ENCODE measurements at places on chromosomes 11 and 22.

GRCh38 chr22:39443398-39443797, 13.4 kb upstream of the MGAT3 start:
- no peak for DNase-seq

- DNase-seq = no peak
Measured at GRCh38 chr22:42644422-42645340, 4.3 kb upstream of the ATP5MGL start.

DNA sequence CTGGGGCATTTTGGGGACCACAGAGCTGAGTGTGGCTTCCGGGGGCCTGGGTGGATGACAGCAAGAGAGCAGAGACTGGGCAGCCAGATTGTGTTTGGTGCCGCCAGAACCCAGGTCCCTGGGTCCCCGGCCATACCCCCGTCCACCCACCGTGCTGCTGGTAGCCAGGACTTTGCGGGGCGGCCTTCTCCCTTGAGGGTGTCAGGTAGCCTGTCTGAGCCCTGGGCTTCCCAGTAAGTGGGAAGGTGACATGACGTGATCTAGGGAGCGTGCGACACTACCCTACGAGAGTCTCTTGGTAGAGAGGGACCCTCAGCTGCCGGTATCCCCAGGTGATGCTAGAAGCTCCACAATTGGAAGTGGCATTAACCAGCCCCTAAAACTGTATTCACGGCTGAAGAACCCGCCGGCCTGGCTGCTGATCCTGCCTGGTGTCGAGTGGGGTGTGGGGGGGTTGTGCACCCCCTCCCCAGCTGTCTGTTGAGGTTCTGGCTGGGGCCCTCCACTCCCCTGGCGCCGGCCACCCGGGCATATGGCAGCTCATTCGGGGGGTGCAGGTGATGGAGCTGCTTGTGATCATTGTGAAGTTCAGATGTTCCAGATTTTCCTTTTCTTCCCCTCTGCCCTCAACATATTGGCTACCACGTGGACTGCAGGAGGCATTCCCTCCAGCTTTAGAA, 66.9 kb downstream of the MPPED1 start:
- DNase-seq = no peak

DNA sequence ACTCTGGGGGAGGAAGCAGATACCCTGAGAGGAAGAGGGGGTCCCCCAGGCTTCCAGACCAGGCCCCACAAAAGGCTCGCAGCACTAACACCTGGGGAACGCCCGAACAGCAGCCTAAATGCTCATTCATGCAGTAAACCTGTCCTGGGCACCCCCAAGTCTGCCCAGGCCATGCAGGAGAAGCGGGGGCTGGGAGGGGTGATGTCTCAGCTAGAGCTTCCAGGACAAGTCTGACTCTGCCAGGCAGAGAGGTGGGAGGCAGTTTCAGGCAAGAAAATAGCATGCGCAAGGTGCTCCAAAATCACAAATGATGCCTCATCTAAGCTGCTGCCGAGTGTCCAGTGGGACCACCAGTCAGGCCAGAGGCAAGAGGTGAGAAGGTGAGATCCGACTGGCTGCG, 14.6 kb downstream of the CABP7 start:
- DNase-seq = no peak

DNA sequence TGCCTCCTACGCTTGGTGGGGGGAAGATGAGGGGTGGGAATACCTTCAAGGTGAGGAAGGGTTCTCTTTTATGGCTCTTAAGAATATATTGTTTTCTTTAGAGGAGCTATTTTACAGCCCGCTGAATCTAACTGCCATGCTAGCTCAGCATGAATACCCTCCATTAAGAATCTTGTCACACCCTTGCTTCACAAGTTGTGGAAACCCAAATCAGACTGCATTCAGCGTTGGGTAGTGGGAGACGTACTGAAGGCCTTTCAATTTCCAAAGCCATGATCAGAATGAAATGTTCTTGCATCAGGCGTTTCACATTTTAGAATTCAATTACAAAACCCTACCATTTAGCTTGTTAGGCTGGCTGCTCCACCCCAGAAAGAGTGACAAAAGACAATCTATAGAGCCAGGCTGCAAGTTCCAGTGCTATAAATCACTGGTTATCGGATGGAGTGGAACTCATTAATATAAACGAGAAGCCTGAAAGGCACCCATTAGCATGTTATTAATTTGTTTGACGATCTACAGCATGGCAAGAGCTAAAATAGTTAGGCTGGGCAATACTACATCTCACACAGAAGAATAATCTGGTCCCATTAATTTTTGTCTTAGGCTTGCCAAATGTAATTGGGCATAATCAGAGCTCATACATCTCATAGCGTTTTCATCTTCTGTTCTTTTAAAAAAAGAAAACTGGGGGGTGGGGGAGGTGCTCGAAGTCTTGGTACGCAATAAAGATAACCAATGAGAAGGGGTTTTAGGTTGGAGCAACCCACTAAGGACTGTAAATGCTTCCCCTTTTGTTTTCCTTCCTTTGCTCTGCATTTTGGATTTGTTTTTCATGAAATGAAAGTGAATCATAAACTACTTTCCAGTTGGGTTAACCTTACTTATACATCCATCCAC, 57.5 kb downstream of the ABTB2 start:
- no peak for DNase-seq

DNA sequence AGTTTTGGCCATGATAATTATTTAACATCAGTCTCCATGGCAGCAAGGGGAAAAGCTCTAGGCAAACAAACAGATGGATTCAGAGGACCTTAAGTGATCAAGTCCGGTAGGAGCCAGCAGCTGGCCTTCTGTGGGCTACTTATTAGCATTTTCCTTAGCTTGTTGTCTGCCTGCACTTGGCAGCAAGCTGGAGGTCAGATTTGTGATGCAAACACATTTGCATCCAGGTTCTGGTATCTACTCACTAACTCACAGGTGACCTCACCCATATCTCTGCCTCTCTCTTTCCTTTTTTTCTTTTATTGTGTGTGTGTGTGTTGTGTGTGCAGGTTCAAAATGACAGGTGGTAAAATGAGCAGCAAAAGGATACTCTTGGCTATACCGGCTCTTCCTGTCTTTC, 32.3 kb downstream of the ARHGAP42 start:
- DNase-seq = no peak

- no peak for DNase-seq
Measured at GRCh38 chr22:23750367-23750713, 572 bp downstream of the ZNF70 start.

- no peak for DNase-seq
Measured at GRCh38 chr11:42764936-42765335, 546.9 kb upstream of the API5 start.

- no peak for DNase-seq
Measured at GRCh38 chr11:1085440-1086170, 10.9 kb downstream of the MUC2 start.

DNA sequence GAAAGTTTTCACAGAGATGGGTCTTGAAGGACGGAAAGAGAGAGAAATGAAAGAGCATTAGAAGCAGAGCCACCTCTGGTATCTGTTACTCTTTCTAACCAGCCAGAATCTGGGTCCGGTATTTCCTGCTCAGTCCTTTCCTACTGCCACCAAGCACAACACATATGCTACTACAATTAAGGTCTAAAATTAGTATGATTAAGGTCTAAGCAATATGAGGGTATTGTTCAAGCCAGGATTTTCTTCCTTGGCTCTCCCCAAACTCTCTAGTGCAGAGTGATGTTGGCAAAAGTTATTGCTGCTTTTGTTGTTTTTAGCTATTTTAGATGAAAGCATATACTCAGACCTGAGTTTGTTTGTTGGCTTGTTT, 59.2 kb upstream of the EED start:
- DNase-seq = no peak
